ENCODE measurements at places on chromosomes 3 and 15. TPM values are rescaled to one million over a fixed set of nuclear protein-coding genes. Genes with fewer than 3 reads are reported as not detected.
A peak's percentile ranks its signal among the peaks of the same experiment; 100 is the strongest.

The ALCAM gene
- 117 TPM for total RNA-seq

The DNAH12 gene
- under 0.01 TPM for total RNA-seq

GRCh38 chr15:88028024-88028423 lies 228.5 kb downstream of the NTRK3 start:
- DNase-seq, result no peak

- DNase-seq, result no peak
Measured at GRCh38 chr15:59197454-59197853, 9.2 kb upstream of the LDHAL6B start.

DNA sequence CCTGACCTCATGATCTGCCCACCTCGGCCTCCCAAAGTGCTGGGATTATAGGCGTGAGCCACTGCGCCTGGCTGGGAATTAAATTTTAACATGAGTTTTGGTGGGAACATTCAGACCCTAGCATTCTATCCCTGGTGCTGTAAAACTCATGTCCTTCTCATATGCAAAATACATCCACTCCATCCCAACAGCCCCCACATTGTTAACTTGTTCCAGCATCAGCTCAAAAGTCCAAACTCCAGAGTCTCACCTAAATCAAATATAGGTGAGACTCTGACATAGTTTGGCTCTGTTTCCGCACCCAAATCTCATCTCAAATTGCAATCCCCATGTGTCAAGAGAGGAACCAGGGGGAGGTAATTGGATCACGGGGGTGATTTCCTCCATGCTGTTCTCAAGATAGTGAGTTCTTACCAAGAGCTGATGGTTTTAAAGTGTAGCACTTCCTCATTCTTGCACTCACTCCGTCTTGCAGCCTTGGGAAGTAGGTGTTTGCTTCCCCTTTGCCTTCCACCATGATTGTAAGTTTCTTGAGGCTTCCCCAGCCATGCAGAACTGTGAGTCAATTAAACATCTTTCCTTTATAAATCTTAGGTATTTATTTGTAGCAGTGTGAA lies 96.2 kb upstream of the PLCL2 start:
- no peak for DNase-seq

- DNase-seq, result peak; percentile 86
Measured at GRCh38 chr3:45509038-45509767, 85.3 kb upstream of the LIMD1 start.

GRCh38 chr3:13556917-13557316 lies 8.0 kb downstream of the FBLN2 start:
- no peak for DNase-seq
